NCI-H2081 treated with DMSO at 0.1 percent for 48 hours (cell line): ENCODE measurements at places on chromosomes 6 and 20.

DNA sequence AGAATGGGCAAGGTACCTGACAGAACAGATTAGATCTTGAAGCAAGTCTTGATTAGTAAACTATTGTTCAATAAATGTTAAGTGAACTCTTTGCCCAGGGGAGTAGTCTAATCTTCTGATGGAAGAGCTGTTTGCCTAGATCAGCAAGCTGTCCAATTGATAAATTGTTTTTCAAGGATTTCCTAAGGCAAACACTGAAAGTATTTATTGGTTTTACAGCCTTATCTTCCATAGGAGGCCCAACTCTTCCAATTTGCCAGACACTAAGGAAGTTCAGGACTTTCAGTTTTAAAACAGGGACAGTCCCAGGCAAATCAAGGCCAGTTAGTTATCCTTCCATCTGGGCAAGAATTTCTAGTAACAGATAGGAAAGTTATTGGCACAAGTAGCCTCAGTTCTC lies 1.8 kb upstream of the C6orf163 start:
- no peak for DNase-seq

- DNase-seq = no peak
Measured at GRCh38 chr20:35600993-35601973, 14.3 kb upstream of the SPAG4 start.

DNA sequence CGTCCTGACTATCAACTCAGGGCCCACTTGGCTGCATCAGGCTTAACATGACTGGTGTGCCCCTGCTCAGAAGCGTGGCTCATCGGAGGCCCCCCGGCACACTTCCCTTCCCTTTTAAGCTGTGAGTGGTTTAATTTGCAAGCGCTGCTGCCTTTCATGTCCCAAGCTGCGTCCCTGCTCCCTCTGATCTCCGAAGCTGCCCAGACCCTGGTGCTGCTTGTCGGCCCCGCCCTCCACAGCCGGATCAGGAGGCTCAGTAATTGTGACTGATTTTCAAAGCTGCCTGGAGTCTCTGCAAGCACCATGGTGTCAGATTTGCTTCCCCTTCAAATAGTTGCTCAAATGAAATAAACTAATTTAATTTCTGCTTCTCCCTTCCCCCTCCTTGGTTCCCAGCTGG lies 71.1 kb downstream of the CDH22 start:
- DNase-seq = no peak

GRCh38 chr6:334536-335510 lies 42.5 kb downstream of the DUSP22 start:
- no peak for DNase-seq

- DNase-seq = no peak
Measured at GRCh38 chr20:1950836-1951235, 43.0 kb downstream of the PDYN start.

- DNase-seq = no peak
Measured at GRCh38 chr20:49568278-49569151, 578 bp upstream of the PTGIS start.

DNA sequence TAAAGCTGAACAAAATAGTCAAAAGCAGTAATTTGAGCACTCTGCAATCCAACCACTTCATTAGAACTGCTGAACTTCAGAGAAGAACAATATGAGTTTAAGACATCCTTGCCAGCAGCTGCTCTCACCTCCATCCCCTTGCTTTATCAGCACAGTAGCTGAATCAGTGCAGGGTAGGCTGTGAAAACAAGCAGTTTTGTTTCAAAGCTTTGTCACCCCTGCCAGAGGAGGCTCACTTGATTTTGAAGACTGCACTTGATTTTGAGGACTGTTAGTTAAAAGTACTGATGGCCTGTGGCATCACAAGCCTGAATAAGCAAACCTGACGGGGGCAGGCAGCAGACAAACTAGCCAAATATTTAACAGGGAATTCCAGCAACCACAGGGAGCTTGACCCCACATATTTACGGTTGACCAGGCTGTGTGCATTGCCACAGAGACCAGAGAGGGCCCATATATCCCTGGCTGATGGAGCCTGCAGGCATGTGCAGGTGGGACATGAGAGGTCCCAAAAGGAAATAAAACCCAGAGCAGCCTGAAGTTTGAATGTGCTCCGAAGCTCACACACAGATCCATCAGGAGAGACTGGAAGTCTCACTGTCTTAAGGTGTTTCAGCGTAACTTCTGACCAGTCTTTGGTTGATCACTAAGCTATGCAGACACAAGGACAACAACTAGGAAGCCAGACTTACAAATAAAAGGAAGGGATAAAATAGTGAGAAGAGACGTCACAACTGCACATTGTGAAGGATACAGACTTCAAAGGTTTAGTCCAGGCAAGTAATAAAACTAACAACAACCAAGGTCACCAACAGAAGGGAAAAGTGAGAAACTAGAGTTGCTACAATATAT lies 97.4 kb downstream of the PDSS2 start:
- no peak for DNase-seq

GRCh38 chr6:16503241-16503775 lies 258.0 kb downstream of the ATXN1 start:
- no peak for DNase-seq

DNA sequence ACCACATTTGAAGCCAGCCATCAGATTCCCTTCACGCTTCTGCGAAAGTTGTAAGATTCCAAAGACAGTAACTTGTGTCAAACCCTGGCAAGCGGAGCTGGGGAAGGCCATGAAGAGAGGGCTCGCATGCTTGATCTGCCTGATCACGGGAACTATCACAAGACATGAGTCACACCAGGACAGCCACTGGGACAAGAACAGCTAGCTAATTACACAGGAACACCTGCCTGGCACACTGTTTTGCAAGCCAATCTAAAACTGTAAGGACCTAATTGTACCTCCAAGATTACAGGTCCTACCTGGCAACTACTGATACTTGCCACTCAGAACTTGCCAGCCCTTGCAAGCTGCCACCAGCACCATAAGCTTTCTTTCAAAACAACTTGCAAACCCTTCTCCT lies 289.3 kb downstream of the KIF16B start:
- no peak for DNase-seq

DNA sequence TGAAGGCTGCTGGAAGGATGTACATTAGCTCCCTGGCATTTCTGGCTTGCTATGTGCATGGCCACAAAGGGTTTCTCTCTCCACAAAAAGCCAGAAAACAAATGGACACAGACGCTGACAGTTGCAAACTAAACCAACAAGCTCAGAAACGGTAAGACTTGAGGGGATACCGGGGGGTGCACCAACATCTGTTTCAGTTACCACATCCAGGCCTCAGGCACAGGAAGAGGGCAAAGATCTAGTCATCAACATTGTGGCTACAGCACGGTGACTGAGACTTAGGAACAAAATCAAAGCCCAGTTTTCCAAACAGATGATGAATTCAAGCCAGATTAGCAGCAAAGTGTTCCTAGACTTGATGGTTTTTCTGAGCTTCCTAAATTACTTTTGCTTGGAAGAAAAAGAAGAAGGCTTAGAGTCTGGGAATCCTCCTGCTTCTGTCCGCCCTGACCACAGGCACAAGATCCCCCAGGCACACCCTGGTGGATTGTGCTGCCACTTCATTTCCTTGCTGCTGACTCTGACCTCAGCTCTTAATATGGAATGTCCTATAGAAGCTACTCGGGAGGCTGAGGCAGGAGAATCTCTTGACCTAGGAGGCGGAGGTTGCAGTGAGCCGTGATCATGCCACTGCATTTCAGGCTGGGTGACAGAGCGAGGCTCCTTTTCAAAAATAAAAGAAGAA lies 54.2 kb upstream of the ADGRF1 start:
- no peak for DNase-seq

- DNase-seq = no peak
Measured at GRCh38 chr6:110356778-110357177, 1.4 kb downstream of the METTL24 start.

DNA sequence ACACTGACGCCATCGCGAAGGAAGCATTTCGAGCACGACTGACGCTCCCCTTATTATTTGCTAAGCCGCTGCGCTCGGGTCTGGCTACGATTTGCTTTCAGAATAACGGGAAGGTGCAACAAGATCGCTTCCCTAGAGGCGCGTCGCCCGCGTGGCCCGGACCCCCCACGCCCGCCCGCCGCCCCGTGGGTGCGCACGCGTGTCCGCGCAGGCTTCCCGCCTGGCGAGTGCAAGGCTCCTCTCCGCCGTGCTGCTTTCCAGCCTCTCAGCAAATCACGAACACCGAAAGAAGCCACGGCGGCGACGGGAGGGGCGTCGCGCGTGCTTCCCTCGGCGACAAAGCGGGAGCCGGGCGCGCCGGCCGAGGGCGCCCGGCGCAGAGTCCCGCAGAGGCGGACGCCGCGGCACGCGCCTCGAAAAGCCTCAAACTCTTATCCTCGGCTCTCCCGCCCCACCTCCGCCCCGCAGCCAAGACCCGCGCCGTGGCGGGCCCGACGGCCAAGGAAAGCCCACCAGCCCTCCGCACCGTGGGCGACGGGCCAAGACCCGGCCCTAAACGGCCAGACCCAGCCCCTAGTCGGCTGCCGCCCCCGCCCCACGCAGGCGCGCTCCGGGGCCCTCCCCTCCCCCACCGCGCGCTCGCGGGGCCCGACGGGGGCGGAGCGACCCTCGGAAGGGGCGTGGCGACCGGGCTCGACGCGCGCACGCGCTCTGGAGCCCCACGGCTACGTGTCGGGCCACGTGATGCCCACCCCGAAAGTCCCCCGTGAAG lies 987 bp upstream of the QKI start:
- DNase-seq = no peak

GRCh38 chr20:38194971-38195504 lies 30.0 kb upstream of the TGM2 start:
- DNase-seq = no peak

DNA sequence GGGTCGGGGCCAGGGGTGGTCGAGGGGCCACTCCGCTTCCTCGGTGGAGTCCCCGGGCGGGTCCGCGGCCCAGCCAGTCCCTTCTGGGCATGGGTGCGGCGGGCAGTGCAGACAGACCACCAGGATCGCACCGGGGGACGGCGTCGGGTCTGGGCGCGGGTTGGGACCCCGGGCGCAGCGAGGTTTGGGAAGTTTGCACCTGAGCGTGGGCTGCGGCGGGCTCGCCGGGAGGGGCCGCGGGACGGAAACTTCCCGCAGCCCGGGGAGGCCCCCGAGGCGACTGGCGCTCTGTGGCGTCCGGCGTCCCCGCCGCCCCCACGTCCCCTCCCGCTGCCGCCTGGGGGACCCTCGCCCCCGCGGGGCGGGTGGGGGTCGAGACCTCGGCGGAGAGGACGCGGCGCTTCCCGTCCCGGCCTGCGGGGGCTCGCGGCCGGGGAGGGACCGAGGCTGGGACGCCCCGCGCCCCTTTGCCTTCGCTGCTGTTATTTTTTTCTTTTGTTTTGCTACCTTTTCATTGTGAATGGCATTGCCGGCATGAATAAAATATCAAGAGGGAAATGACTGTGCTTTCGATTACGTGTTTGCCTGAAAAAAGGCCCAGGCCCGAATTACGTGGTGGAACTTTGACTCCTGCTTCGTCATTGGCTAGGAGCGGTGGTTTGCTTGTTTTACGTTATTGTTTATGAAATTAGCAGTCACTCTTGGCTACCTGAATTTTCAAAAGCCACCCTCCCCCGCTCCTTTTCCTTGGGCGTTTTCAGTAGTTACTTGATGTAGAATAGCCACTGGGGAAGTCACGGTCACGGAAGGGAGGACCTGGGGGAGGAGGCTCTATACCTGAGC lies 703 bp downstream of the SNX9 start:
- no peak for DNase-seq

DNA sequence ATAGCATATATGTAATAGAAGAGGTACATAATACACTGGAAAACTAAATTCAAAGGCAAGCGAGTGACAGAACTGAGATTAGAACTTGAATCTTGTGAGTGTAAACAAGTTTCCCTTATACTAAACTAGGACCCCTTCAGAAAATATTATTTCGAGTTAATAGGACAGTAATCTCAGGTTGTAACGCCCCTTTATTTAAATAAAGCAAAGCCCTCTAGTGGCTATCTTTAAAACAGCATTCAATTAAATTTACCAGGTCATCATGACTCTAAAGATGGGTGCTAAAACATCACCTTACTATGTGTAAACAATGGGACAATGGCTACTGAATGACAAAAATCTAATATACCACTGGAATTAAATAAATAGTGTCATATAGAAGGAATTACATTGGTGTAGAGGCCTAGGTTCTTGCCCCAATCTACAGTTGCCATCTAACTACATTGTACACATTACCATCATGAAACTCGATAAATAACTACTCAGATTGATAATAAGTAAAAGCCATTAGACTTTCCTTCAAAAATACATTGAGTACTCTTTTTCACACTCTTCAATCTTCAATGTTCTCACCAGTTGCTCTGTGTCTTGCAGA lies 255.4 kb upstream of the IRAK1BP1 start:
- DNase-seq = no peak

DNA sequence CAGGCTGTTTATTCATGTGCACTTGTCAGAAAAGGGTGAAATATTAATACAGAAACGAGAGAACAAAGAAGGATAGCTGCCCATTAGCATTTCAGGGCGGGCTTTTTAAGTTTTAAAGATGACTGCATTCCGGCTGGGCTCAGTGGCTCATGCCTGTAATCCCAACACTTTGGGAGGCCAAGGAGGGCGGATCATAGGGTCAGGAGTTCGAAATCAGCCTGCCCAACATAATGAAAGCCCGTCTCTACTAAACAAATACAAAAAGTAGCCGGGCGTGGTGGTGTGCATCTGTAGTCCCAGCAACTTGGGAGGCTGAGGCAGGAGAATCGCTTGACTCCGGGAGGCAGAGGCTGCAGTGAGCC lies 130.5 kb downstream of the HFE start:
- DNase-seq = no peak

DNA sequence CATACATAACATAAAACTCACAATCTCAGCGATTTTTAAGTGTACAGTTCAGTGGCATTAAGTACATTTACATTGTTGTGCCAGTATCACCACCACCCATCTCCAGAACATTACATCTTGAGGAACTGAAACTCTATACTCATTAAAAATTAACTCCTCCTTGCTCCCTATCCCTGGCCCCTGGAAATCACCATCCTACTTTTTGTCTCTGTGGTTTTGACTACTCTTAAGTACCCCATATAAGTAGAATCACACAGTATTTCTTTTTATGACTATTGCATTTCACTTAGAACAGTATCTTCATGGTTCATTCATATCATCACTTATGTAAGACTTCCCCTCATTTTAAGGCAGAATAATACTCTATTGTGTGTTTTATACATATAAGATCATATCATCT lies 1108.1 kb downstream of the GRIK2 start:
- DNase-seq = no peak

- DNase-seq = no peak
Measured at GRCh38 chr20:19022791-19023448, 189.5 kb upstream of the SLC24A3 start.

GRCh38 chr6:143673669-143674068 lies 4.1 kb upstream of the PHACTR2 start:
- no peak for DNase-seq

DNA sequence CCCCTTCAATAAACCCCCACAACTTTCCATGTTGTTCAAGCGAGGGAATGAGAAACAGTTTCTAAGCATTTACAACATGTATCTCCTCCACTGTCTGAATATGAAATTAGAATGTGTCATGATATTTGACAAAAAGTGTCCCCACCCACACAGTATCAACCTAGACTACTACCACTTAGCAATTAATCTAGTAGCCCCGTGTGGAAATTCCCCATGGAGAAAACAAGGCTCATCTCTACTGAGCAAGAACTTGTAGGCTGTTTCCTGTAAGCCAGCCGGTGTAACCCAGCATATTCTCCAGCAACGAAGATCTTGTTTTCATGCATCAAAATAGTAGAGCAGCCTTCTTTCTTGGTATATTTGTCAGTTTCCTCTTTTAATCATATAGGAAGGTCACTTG lies 115.0 kb downstream of the IRF4 start:
- DNase-seq = no peak
